ENCODE measurements at places on chromosomes 2 and 18.

DNA sequence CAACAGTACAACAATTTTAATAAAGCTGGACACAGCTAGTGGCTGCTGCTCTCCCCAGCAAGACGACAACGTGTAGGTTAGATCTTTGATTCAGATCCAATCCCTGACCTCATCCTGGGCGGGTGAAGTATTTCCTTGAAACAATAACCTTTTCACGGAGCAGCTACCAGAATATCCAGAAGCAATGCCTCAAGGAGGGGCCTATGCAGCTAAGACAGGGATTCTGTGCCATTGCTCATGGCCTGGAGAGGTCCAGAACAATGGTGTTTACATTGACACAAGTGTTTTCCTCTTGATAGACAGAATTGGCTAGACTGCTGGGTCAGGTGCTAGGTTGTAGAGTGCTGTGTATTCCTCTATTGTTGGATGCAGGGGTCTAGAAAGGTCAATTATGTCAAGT, 520.1 kb downstream of the BCL11A start:
- no peak for DNase-seq

- DNase-seq, result peak; percentile 66
Observed at GRCh38 chr2:9538000-9538507, 17.6 kb downstream of the ADAM17 start.

DNA sequence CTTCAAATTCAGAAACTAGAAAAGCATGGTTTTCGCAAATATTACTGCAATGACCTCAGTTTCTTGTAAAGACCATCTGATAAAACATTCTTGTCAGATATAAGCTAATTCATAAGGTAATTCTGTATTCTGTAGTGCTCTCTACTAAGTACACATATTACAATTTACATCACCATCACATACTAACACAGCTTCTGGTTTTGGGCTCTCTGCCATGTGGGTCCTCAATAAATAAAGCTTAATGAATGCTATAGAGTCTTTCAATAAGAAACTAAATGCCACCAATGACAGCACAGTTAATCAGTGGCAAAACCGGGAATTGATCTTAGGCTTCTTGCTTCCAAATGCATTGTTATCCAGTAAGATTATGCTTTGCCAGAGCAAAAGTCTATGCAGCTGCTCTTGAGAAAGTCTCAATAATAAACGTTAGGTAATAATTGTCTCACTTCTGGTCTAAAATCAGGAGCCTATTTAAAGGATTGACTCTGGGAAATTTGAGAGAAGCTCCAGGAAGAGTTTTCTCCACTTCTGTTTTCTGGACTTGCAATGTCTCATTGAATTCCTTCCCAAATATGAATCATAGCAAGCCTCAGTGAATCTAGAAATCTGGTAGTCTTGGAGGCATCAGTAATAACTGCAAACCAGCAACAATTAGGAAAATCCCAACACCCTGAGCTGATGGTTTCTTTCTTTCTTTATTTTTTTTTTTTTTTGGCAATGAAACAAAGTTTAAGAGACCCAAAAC, 67.9 kb upstream of the RAPGEF4 start:
- DNase-seq, result no peak

- DNase-seq, result no peak
Observed at GRCh38 chr2:69755862-69756467, 14.0 kb downstream of the ANXA4 start.

DNA sequence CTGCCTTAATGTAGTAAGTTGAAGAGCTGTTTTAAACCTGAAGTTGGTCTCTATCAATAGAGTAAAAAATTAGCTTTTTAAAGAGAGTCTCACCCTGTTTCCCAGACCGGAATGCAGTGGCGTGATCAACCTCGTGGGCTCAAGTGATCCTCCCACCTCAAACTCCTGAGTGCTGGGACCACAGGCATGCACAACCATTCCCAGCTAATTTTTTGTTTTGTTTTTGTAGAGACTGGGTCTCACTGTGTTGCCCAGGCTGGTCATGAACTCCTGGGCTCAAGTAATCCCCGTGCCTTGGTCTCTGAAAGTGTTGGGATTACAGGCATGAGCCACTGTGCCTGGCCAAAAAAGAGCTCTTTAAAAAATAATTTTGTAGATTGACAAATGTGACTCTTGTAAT, 40.3 kb downstream of the CRIM1 start:
- DNase-seq, result no peak

DNA sequence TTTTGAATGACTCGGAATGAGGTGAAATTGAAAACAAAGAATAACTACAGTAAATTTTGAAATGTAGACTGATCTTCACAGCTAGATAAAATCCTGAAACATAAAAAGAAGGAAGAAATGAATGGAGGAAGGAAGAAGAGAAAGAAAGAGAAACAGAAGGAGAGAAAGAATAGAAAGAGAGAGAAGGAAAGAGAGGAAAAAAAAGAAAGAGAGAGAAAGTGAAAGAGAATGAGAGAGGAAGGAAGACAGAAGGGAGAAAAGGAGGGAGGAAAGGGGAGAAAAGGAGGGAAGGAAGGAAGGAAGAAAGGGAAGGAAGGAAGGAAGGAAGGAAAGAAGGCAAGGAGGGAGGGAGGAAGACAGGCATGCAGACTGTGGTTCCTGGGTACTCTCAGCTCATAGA, 982.6 kb downstream of the BCL11A start:
- no peak for DNase-seq

Data from muscle of back (tissue), 13 donors.